ENCODE measurements at places on chromosomes 16 and 17.

DNA sequence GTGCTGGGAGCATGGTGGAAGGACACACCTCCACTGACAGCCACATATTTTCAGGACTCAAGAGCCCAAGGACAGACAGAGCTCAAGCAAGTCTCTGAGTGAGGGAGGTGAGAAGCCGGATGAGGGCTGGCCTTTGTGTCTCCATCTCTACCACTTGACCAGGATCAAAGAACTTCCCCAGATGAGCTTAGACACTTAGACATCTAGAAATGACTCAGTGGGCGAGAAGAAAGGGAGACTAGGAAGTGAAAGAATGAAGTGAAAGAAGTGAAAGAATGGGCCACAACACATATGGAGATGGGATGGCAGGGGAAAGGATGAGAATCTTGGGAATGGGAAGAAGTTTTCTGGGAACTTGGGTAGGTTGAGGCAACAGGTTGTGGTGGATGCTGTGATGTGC lies 274.9 kb upstream of the CCL2 start:
- no peak for DNase-seq

GRCh38 chr17:38442548-38442947 lies 14.3 kb downstream of the ARHGAP23 start:
- no peak for DNase-seq

GRCh38 chr17:53420035-53420641 lies 402.6 kb upstream of the KIF2B start:
- no peak for DNase-seq

DNA sequence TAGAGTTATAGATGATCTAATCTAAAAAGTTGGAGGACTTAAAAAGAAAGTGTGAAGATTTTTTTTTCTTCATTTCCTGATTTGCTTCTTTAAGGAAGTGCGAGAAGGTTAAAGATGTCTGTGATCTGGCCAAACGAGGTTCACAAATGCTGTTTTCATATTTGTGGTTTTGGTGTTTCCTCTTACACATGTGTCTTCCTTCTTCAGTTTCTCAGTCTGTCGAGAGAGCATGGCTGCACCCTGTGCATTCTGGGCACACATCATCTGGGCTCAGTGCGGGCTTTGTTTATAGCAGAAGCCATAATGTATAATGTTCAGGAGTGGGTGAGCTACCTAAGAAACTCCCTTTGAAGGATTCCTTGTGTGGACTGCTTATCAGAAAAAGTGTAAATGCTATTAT lies 260.4 kb upstream of the TBX2 start:
- peak; percentile 2 for DNase-seq

- no peak for DNase-seq
Observed at GRCh38 chr17:50349243-50349600, 3.3 kb downstream of the XYLT2 start.
